Stimulated activated CD4-positive, alpha-beta T cell treated with anti-CD3 and anti-CD28 coated beads, TNF-alpha, amount 100 ng/mL, for 24 hours (primary cell): ENCODE measurements at places on chromosomes 5 and 9.

DNA sequence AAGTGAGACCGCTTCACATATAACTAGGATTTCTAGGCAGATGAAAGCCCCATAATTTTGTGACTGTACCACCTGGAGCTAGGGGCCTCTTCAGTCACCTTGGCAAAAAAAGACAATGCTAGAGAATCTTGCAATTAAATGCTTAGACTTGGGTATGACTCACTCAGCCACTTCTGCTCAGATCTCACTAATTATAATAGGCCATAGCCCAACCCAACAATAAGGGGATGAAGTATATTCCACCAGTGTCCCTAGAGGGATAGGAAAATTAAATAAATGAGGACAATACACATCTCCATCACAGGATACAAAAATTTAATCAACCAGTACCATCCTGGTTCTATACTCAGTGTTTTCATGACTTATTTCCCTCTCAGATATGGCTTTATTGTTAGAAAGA, 1079.9 kb upstream of the C9orf72 start:
- DNase-seq: no peak

DNA sequence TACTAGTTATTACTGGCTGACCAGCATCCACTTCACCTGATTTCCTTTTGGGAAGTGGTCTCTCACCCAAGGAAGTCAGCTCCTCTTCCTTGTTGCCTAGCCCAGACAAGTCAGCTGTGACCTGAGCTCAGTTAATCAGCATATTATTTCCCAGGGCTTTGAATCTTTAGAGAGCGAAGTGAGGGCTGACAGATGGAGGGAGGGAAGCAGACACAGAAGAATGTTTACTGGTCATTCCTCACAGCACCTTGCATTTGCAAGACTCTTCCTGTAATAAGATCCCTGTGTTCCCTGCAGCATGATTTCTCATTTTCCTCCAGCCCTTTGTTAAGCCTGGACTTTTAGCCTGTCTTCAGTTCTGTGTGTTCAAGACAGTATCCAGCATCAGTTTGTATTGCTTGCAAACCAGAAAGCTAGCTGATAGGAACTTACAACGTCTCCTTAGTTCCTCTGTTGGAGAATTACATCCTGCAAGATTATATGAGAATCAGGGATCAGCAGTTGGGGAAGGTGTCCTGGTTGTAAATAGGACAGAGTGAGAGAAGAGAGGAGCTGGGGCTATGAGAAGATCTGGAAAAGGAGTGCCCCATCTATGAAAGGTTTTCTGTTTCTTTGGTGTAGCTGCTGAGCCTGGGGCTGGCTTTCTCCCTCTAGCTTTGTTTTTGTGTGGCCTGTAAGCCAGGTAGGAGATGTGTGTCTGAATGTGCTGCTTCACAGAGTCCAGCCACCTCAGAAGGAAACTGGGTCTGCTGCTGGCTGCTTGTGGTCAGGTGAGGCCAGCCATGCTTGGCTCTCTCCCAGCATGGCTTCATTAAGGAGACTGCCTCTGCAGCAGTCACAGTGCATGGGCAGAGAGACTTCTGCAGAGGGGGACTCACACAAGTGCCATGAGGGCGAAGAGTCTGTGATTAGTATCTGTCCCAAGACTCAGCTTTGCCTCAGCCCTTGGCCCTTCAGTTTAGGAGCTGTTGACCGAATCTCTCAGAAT, 50.3 kb downstream of the MAN2A1 start:
- DNase-seq: no peak

- DNase-seq: no peak
Measured at GRCh38 chr5:84265130-84265529, 119.5 kb downstream of the EDIL3 start.

- no peak for DNase-seq
Measured at GRCh38 chr5:160657068-160657507, 194.9 kb downstream of the ATP10B start.

DNA sequence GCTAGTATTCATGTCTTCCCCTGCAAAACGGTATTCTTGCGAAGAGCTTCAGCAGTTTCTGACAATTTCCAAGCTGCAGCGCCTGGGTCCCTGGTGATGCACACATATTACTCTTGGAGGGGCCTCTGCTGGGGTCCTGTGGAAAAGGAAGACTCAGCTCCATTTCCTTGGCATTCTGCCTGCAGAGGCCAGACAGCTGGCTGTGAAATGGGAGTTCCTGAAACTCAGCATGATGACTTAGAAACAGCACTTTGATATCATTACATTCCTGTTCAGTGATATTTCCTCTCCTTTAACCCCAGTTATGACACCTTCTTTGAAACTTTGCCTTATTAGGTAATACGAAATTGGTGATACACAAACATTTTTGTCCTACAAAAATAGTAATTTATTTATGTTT, 98.5 kb downstream of the APBA1 start:
- DNase-seq: no peak

DNA sequence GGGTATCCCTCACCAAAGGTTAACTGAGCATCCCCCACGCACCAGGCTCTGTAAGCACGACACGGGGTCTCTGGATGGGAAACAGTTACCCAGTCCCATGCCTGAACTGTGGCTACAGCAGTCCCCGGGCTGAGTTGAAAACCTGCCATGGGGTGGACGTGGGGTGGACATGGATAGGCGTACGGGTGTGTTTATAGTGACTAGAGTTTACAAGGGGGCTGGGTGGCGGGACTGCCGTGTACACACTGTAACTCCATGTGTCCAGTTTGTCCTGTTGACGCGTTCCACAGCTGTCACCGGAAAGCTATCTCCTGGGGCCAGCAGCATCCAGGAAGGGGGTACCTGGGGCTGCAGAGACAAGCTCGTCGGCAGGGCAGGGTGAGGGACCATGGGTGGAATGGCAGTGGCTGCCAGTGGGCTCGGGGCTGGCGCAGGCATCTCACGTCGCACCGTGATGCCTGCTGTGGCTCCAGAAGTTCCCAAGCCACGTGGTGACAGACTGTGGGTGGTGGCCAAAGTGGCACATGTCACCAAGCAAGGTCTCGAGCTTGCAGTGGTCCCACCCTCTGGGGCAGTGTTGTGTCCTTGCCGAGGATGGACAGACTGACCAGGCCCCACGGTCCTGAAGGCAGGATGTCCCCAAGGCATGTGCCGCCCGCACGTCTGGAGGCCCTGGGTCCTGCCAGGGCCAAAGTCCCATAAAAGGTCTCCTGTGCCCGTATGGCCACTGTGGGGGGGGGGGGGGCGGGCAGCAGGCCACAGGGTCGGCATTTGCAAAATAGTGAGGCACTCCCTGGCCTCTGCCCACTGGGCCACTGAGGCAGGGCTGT, 29.3 kb upstream of the RNF130 start:
- no peak for DNase-seq

DNA sequence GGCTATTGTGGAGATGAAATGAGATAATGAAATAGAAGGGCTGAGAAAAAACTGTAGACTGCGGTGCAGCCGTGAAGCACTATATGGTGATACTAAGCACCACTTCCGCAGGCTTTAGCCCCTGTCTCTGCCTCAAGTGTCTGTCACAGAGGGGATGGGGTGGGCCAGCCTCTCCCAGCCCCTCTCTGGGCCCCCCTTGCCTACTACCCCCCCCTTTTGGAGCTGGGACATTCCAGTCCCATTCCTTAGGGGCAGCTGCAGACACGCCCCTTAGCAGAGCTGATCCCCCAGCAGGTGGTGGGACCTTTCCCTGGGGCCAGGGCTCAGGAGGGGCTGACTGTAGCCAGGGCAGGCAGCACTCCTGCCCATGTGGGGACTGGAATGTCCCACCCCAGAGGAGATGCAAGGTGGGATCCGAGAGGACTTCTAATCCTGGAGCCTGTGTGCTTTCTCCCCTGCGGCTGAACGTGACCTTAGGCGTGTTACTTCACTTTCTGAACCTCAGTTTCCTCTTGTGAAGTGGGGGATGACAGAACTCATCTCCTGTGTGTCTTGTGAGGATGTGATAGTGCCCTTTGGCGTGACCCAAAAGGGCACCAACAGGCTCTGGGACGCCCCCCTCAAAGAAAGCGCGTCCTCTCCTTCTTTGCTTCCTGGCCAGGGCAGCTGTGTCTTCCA, 1.9 kb downstream of the N4BP3 start:
- no peak for DNase-seq

DNA sequence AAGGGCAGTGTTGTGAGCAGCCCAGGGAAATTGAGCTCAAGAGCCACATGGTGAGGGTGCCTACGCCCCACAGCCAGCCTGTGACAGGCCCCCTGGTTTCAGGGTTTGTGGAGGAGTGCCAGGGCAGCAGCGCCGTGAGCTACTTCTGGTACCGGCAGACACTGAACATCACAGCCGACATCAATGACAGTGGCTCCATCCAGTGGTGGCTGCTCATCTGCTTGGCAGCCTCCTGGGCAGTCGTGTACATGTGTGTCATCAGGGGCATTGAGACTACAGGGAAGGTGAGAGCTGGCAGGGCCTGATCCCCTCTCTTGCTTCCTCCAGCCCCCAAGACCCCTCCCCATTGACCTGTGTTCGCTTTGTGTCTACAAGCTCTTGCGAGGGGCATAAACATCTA, 10.2 kb downstream of the SLC6A18 start:
- no peak for DNase-seq

DNA sequence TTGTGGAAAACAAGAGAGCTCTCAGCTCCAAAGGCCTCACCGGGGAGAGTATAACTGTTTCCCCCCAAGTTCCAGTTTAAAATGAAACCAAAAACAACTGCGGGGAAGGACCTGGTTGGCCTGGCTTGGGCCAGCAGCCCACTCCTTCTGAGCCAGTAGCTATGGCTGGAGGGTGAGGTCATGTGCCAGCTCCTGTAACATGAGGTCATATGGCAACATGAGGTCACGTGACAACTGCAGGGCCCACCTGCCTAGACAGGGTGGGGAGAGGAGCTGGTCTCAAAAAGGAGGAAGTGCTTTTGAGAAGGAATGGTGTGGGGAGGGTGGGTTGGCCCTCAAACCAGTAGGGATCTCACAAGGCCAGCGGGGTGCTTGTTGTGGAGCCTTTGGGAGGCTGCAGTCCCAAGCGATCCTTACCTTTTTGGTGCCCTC, 29.3 kb upstream of the CRB2 start:
- DNase-seq: no peak

GRCh38 chr9:130128733-130129431, 43.3 kb upstream of the NCS1 start:
- DNase-seq: peak; percentile 30

DNA sequence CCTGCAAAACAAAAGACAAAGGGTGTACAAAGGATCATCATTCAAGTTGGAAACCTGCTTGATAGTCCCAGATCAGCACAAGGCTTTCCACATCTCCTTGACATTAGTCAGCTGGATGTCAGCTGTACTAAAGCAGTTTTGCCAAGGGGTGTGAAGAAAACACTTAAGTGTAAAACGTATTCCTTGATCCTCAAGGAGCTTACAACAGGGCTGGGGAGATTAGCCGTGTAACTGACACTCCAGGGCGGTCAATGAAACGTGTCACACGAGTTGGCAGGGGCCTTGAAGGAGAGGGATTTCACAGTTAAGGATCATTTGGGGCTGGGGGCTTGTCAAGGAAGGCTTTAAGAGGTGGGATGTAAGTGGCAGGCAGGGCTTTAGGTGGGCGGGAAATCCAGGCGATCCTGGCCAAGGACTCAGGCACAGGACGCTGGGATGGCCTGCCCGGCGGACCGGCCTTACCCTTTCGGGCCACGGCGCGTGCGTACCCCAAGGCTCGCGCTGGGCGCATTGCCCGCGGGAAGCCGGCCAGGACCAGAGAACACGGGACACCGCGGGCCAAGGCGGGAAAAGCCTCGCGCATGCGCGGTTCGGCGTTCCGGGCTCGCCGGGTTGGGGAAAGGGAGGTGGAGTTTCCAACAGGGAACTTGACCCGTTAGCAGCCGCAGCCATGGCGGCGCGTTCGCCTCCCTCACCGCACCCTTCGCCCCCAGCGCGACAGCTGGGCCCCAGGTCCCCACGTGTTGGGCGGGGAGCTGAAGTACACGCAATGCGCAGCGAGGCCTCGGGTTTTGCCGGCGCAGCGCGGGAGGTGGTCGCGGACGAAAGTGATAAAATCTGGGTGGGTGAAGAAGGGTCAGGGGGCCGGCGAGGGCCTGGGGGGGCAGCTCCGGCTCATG, at the start of gene CNTLN:
CNTLN (plus strand) TSS at position 645 of the 899 bp plus-strand sequence; CDS start at position 671, 26 bp downstream.
- no peak for DNase-seq

- no peak for DNase-seq
Measured at GRCh38 chr5:149519601-149520000, 31.6 kb downstream of the CSNK1A1 start.

DNA sequence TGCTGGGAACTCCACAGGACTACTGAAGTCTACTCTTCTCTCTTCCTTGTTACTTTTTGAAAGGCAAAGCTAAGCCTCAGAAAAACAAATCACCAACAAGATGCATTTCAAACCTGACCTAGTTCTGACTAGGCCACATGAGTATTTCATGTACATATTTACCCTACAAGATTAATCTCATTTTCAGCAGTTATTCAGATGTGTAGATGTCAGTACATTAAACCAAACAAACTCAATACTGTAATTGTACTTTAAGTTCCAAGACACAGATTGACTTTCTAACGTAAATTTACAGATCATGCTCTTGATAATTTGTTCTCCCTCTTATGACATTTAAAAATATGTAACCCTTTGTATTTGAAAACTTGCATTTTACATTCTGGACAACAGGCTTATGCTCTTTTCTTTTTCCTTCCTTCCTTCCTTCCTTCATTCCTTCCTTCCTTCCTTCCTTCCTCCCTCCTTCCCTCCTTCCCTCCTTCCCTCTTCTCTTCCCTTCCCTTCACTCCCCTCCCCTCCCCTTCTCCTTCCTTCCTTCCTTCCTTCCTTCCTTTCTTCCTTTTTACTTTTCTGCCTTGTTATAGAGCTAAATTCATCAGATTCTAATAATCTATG, 1653.4 kb downstream of the EFNA5 start:
- DNase-seq: no peak

DNA sequence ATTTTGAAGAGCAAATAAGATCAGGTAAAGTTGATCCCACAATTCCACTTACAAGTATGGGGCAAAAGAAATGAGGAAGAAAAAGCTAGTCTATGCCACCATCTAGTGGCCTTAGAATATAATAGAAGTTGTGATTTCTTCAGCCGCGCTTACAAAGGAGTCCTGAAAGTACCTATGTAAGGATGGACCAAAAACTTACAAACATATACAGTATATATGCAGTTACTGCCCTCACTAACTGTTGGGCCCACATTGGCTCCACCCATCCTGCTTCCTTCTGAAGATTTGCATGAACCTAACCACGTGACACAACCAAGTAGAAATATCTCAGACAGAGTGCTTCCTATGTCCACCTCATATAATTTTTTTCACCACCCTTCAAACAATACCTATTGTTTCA, 11.7 kb upstream of the OR13D1 start:
- no peak for DNase-seq

DNA sequence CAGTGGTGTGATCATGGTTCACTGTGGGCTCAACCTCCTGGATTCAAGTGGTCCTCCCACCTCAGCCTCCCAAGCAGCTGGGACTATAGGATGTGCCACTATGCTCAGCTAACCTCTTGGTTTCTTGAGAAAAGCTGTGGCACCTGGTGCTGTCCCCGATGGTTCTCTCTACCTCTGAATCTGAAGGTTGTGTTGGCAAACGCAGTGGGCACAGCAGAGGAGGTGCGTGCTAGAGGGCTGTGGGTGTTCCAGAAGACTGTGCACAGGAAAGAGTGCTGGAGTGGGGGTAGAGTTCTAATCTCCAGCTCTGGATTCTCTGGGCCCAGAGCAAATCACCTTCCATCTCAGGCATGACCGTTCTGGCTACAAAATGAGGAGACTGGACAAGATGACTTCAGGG, 12.5 kb downstream of the RGS3 start:
- no peak for DNase-seq
